CD4-positive, alpha-beta T cell treated with Interleukin-10 for 1 hour (primary cell): ENCODE measurements at places on chromosomes 2 and 18.

DNA sequence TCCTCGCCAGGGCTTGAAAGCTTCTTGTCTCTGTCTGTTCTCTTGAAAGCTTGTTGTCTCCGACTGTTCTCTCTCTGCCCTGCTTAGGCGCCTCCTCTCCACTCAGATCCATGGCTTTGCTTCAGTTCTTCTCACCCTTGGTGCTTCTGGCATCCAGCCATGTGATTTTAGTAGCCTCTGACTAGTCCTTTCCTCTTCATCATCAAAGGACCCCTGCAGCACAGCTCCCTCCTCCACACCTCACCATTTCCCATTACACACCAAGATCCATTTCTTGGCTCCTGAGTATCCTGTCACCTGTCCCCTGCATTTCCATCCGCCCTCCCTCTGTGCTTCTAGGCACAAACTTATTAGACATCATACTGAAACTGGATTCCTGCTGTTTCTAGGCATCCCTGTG, 59.4 kb downstream of the ZNF236 start:
- no peak for DNase-seq

DNA sequence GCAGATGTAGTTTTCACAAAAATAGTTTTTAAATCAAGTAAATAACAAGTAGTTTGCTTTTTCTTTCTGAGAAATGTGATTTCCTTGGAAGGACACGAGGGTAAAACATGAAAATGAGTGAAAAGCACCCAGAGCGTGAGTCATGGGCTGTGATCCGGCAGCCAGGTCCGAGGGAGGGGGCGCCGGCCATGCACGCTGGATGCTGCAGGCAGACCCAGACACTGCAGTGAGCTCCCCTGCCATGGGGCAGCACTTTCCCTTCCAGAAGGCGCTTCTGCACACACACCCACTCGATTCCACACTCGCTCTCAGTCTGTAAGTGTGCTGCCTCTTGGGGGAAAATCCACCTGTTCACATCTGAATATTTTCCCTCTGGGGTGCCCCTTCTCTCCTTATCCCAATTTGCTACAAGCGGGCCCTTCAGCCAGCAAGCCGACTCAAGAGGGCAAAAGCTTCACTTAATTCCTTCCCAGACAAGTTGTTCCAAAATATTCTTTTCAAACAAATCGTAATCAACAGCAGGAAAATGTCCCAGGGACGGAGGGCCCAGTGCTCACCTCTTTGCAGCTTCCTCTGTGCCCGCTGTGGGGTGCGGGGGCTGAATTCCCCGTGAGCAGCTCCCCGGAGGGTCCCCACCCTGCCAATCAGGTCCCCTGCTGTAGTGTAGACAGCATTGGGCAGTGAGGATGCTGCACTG, 87.0 kb upstream of the ID2 start:
- no peak for DNase-seq

- DNase-seq, result no peak
Measured at GRCh38 chr2:120445449-120446143, 99.7 kb downstream of the INHBB start.

- no peak for DNase-seq
Measured at GRCh38 chr2:230650585-230651137, 62.0 kb upstream of the CAB39 start.

DNA sequence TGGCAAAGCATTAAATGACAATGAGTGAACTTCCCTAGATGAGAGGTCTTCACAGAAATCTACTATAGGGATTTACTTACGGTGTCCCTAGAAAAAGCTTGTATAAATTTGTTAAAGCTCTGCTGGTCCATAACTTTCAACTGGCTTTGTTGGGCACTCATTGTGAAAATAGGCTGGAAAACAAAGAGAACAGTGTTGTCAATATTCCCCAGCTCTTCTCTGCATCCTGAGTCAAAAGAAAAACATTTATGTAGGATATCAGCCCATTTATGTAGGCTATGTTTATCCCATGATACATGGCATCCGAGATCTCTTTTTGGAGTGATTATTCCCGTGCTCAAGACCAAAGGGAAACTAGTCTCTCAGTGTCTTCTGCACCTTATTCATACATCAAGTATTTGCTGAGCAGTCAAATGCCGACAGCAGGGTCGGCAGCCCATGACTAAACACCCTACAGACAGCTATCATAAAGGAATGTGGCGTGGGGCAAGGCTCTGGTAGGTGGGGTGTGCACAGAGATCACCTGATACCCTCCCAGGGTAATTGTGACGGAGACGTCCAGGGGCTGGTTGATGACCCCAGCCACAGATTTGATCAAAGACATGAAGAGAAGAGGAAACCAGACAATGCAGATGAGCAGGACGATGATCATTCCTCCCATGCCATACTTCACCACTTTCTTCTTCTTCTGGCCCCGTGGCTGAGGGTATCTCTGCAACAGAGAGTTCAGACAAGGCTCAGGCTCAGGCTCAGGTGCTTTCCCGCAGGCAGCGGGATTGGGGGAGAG, 155.9 kb downstream of the NAPG start:
- no peak for DNase-seq

- DNase-seq, result no peak
Measured at GRCh38 chr2:214382229-214382628, 28.6 kb upstream of the VWC2L start.

DNA sequence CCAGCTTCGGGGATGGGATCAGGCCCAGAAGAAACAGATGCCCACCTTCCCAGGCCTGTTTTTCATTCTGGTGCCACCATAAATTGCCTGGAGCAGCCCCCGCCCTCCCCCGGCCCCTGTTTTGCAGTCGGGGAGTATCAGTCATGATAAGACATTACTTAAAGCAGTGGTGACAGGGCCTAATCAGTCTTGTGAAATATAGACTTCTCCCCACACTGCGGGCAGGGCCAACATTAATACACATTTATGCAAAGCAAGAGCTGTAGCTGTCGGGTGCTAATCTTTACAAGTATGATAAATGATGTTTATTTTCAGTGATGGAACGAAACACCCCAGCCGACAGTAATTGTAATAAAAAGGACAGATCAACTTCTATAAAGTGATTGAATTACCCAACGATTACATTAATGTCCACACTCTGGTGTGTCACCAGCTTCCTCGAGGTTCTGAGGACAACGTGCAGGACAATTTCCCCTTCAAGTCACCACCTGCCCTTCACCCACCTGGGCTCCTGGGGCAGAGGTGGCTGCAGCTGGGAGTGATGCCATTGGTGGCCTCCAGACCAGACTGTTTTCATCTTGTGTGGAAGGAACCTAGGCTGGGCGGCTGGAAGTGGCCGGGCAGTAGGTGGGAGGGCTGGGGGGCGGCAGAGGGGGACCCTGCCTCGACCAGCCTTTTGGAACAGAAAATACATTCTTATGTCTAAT, 226.0 kb downstream of the TFCP2L1 start:
- DNase-seq, result no peak

DNA sequence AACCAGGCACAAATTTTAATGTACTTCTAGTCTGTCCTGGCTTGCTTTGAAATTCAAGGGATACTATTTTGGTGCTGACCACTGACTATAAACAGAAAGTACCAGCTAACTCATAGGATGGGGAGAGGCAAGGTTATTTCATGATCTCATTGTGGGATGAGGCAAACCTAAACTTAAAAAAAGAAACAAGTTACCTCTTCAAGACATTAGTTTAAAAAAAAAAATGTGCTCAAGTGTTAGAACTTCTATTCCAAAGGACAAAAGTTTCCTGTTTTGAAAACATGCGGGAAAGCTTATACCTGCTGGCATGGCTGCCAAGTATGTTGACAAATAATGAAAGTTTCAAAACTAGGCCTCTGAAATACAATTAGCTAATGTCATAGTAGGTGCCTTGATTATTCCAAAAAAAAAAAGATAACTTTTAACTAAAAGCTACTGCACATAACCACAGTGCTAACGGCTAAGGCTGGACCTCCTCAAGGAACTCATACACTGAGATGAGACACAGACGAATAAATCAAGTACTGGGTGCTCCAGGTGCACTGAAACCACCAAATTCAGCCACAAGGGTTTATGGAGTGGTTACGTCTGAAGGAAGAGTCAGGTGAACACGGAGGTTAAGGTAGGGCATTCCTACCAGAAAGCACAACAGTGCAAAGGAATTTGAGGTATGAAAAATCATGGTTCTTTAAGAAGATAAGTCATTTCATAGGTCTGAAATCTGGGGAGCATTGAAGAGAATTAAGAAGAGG, 38.1 kb downstream of the TMEM131 start:
- DNase-seq, result no peak

- no peak for DNase-seq
Measured at GRCh38 chr18:32771169-32771751, 1.6 kb downstream of the KLHL14 start.

DNA sequence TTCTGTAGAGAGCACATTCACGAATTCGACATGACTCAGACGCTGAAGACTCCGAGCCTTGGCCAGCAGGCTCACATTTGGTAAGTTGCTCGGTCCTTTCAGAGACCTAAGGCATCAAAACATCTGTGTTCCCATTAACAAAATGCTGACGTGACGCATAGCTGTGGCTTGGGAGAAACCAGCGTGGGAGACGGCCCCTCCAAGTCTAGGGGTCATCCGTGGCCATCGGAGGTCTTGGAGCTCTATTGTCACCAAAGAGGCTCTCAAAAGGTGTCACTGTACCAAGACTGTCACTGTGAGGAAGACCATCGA, 14.9 kb downstream of the FBLN7 start:
- DNase-seq, result no peak

GRCh38 chr2:239163688-239164334, 237.0 kb downstream of the HDAC4 start:
- no peak for DNase-seq
